ENCODE measurements at places on chromosomes 7 and 10.

DNA sequence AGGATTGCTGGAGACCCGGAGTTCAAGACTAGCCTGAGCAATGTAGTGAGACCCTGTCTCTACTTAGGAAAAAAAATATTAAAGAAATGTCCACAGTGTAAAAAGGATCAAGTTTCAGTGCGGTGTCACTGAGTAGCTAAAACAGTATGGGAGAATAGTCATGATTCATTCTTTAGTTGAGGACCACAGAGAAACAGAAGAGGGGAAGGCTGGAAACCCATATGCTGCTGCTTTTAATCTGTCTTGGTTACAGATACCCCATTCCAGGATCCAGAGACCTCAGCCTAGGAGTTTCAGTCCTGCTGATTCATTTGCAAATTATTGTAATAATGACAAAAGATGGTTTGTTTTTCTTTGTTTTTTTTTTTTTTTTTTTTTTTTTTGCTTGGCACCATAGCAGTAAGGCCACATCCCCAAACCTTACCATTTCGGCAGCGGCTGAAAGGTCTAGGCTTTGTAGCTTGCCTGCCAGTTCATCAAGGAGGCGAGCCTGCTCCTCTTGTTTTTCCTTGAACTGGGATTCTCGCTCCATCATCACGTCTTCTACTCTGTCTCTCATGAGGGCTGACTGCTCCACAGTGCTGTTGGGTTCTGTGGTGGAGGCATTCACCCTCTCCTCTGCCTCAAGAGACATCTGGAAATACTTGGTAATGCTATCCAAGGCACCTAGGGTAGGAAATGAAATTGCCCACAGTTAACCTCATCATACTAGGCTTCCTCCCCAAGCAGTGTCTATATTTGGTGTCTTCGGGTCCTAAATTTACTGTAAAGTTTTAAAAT, 44.2 kb downstream of the DLD start:
- no peak for DNase-seq

- DNase-seq: no peak
Observed at GRCh38 chr7:96720843-96721242, 11.2 kb upstream of the SEM1 start.

DNA sequence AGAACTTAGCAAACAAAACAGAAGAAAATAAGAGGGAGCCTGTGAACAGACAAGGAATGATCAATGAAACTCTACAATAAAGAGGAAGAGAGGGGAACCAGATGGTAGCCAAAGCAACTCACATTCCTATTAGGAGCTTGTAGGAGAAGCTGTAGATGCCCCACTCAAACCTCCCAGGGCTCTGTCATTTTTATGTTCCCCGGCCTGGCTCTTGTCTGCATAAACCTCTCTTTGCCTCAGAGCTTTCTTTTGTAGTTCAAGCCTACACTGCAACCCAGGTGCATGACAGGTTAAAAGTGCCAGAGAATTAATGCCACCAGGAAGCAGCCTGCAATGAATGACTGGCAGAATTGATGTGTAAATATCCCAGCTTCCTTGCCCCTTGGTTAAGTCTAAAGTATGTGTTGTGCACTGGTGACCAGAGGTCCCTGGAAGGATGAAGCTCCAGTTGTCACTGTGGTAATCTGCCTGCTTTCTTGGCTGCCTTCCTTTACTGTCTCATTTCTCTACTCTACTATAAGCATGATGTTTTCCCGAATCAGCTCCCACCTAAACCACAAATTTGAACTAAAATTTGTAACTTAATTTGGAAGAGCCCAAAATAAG, 40.4 kb downstream of the HDAC9 start:
- DNase-seq: no peak

- DNase-seq: no peak
Observed at GRCh38 chr7:36075561-36075960, 77.5 kb upstream of the EEPD1 start.

- no peak for DNase-seq
Observed at GRCh38 chr10:132468216-132468615, 69.4 kb upstream of the INPP5A start.

- no peak for DNase-seq
Observed at GRCh38 chr7:4103352-4104091, 578.6 kb upstream of the FOXK1 start.

DNA sequence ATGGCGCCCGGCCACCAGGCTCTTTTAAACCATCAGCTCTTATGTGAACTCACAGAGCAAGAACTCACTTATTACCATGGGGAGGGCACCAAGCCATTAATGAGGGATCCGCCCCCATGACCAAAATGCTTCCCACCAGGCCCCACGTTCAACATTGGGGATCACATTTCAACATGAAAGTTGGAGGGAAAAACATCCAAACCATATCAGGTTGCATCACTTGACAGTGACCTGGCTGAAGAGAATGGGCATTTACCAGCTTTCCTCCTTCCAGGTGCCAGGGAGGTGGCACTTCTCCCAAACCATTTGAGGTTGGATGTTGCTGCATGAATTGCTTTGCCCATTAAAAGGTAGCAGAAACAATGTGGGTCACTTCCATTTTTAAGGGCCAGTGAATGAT, 115.6 kb upstream of the TNS3 start:
- DNase-seq: no peak

- DNase-seq: no peak
Observed at GRCh38 chr10:6141296-6142151, 52.7 kb downstream of the RBM17 start.

DNA sequence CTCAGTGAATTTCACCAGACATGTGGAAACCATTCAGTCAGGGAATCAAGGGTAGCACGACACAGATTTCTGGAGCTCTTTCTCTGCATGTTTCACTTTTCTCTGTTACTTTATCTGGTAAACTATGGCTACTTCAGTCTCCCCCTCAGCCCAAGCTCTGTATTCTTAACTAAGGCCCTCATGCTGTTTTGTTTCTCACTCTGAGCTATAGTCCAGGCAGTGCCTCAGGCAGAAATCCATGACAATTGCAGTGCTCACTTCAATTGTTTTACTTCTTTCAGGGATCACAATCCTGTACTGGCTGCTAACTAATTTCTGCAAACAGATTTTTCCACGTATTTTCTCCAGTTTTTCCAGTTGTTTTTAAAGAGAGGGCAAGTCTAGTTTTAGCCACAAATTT, 1599.9 kb upstream of the LRRTM3 start:
- no peak for DNase-seq

DNA sequence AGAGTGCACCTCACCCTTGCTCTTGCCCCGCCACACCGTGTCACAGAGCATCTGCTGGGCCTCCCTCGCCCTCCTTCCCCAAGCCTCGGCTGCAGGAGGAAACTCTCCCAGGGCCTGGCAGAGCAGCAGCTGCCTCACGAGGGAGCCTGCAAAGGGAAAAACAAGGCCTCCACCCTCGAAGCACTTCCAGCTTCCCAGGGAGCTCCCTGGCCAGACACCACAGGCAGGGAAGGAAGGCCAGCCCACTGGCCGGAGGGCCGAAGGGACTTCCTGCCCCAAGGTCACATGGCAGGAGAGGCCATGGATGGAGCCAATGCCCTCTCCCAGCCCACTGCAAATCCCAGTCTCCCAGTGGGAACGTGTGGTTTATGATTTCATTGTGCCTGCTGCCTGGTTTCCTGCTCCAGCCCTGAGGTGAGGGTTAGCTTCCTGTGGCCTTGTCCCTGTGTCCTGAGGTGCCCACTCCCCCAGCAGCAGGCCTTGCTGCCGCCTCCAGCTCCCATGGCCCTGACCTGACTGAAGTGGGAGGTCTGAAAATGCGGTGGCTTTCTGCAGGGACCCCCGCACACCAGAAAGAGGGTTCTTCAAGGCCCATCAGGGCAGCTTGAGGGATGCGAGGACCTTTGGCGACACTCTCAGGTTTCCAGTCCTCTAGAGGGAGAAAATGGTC, 100.5 kb upstream of the PPIF start:
- DNase-seq: no peak

DNA sequence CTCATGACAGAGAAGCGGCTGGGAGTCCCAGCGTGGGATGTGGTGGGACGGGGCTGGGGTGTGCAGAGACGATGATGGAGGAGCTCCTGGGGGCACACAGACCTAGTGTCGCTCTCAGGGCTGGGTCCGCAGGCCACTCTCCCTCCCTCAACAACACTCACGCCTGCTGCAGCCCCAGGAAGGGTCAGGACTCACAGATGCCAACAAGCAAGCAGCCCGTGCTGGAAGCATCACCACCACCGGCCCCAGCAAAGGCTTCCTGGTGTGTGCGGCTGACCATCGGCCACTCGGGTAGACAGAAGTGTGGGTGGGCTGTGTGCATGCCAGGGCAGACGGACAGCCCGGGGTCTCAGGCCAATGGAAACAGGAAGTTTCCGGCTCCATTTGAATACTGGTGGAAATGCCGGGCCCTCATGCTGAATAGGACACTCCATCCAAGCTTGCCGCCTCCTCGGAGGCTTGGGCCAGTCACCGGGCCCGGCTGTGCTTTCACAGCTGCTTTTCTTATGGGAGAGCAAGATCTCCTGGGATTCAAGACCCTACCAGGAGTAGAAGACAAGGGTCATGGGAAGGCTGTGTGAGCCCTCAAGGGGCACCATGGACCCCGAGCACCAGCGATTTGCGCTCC, 178.1 kb downstream of the ELFN1 start:
- no peak for DNase-seq

GRCh38 chr10:7231509-7232414, 179.1 kb downstream of the SFMBT2 start:
- DNase-seq: no peak

GRCh38 chr7:124275411-124275810, 242.5 kb upstream of the TMEM229A start:
- DNase-seq: no peak

All from smooth muscle cell of the brain vasculature (primary cell).